GM12864 (cell line): ENCODE measurements at places on chromosomes 7 and 10.

DNA sequence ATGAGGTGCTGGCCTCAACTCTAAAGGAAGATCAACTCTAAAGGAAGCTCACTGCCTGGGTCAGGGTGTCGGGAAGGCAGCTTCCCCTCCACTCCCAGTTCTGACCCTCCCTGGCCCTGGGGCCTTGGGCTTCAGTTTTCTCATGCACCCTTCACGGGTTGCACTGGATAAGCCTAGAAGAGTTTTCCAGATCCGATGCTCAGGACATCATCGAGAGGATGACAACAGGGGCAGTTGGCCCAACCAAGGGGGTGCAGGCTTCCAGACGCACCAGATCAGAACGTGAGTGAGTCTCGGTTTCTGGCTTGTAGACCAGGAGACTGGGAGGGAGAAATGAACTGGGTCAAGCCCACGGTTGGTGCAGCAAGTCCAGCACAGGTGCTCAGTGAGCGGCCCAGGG is 34.2 kb upstream of the CHST15 start:
- DNase-seq: no peak

GRCh38 chr10:97573021-97573420 is 442 bp downstream of the ANKRD2 start:
- no peak for DNase-seq

DNA sequence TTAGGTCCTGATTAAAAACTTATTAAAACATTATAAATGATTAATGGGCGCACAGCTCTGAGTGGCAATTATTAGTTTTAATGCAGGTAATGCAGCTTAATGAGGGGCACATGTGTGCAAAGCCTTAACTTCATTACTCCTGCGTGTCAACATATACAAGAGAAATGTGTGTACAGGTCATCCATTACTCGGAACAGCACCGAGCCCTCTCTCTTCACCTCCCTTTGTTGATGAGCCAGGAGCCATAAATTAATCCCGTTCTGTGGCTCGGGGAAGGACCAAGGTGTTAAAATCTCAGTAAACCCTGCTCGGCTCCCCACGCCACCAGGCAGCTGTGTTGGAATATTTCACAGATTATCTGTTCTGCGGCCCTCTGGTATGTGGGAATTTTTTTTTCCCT is 77.8 kb downstream of the EBF3 start:
- no peak for DNase-seq

GRCh38 chr7:100545360-100546128 is 6.5 kb downstream of the AGFG2 start:
- DNase-seq: peak; percentile 77

GRCh38 chr10:17009212-17009700 is 120.4 kb downstream of the CUBN start:
- DNase-seq: no peak

- no peak for DNase-seq
These were observed 557 bp upstream of the LSM8 start for GRCh38 chr7:118183428-118183785.

- DNase-seq: no peak
These were observed 6.9 kb downstream of the SMC3 start for GRCh38 chr10:110574420-110574819.

DNA sequence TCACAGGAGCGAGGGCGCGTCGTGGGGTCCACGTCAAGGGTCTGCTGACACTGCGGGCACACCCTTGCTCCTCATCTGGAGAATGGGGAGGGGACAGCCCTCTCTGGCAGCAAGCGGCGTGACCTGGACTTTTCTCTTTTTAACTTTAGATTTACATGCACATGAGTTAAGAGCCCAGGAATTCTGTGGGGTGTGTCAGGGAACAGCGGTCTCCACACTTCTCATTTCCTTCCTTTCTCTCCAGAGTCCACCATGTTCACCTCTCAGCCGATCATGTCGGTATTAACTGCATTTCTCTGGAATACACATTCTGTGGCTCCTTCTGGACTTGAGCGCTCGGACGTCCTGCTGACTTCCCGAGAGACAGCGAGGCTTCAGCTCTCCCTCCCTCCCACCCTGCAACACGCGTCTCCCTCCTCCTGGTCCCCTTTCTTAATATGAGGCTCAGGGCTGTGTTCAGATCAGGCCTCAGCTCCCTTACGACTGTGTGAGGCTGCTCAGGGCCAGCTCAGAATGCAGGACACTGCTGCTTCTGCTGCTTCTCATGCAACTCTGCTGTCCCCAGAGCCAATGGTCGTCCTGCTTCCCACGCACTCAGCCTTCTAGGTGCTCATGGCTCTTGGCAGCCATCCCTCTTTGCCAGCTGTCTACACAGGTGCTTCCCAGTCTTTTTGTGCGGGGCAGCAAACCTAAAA is 261.3 kb downstream of the ELFN1 start:
- no peak for DNase-seq

DNA sequence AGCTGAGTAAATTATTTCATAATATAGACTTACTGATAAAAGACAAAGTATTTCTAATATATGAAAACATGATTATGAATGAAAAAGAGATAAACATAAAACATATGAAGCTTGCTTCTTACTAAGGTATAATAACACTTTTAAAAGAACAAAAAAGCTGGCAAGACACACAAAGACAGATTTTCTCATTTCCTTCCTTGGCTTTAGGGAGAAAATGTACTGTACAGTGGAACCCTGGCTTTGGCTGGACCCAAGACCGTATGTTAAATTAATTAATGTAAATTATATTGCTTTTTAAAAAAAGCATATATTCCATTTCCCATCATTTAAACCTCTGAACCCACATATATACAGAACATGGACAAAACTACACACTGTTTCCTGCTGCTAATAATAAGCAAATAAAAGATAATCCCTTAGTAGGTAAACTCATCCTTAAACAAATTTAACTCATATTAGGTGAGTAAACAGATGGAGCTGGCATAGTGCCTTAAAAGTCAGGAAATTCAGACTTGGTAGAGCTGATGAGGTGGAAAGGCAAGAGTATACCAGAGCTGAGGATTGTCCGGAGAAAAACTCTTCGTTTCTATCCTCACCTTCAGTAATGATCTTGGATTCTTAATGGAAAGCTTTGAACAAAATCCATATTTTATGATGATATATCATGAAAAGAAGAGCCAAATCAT is 1016.4 kb upstream of the KCND2 start:
- no peak for DNase-seq

GRCh38 chr10:11401264-11402235 is 209.9 kb downstream of the USP6NL start:
- no peak for DNase-seq

DNA sequence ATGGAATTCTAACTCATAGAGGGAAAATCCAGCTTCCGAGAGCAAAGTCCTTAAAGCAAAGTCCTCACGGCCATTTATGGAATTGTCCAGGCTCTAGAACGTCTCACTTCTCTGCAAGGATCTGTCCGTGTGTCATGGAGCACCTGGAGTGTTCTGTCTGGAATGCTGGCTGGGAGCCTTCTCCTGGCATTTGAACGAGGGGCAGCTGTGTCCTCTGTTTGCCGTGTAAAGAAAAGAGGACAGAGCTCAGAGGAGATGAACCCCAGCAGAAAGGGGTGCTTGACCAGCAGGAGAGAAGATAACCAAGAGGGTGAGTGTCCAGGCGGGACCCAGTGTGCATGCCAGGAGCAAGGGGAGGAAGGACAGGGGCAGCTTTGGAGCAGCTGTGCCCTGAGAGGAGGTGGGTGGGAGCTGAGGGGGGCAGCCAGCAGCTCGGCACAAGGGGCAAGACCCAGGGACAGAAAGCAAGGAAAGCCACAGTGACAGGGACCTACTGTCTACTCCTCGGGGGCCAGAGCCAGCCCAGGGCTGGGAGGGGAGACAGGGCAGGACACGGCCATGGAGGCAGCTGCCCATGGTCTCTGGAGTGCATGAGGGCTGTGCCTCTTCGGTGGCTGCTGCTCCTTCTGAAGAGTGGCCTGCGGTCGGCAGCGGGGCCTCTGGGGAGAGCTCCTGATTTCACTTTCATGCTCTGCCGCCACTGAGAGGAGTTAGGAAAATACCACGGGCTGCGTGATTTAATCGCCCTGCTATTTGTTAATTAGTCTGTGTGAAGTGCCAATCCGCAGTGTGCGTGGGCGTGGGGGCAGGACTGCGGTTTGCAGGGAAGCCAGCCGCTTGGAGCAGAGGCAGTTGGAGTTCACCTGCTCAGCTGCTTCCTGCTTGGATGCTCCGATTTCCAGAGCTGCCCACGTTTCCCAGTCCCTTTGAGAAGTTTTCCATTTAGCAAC is 149.3 kb upstream of the SHH start:
- no peak for DNase-seq

DNA sequence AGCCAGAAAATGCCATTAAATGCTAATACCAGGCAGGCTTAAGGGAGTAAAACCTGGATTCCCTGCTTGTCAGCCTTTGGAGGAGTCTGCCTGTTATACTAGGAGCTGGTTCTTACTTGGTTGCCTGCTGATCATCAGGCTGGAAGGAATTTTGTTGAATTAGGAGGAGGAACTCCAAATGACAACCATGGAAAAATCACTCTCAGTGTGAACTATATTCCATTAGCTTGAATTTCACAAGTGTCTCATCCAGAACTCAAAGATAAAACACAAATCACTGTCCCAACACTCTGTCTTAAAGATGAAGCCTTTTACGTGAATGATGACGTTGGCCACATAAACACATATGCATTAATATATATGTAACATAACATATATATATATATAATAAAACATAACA is 238.9 kb upstream of the PLXDC2 start:
- DNase-seq: no peak

GRCh38 chr7:129144834-129145668 is 544 bp downstream of the TSPAN33 start:
- DNase-seq: no peak

- DNase-seq: no peak
These were observed 133.9 kb downstream of the COBL start for GRCh38 chr7:51182636-51183166.

- DNase-seq: no peak
These were observed 16.5 kb downstream of the SYPL1 start for GRCh38 chr7:106095634-106096033.

GRCh38 chr10:73756183-73756582 is 12.0 kb downstream of the SEC24C start:
- no peak for DNase-seq

- no peak for DNase-seq
These were observed 4.9 kb upstream of the PNLIP start for GRCh38 chr10:116540814-116541213.

DNA sequence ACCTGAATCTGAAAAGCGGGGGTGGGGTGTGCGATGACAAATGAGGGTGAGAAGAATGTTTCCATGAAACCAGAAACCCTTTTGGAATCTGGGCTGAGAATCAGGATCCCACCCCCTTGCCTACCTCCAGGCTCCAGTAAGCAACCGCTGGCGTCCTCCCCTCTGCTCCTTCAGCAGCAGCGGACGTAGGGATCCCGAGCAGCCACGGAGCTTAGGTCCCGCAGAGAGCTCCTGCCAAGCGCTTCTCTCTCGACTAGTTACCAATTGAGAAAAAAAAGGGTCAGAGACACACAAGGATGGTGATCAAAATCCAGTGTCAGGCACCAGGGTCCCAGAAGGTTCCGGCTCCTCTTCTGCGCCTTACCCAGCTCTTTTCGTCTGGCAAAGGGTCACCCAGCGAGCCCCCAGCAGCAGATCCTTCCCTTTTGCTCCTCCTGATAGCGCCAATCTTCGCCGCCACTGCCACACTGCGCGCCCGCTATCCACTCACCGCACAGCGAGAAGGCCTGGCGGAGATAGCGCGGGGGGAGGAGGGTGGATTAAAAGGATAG is 733.5 kb downstream of the ZWINT start:
- no peak for DNase-seq

GRCh38 chr10:85284778-85285770 is 956.7 kb downstream of the CCSER2 start:
- DNase-seq: no peak

GRCh38 chr7:82172017-82172416 is 271.6 kb downstream of the CACNA2D1 start:
- no peak for DNase-seq

- DNase-seq: no peak
These were observed 15.6 kb upstream of the FXYD4 start for GRCh38 chr10:43355749-43356371.

- peak; percentile 2 for DNase-seq
These were observed 153.3 kb downstream of the STK31 start for GRCh38 chr7:23863209-23863787.

- no peak for DNase-seq
These were observed 695.5 kb downstream of the GRM8 start for GRCh38 chr7:126557271-126557670.

GRCh38 chr7:143047326-143047725 is 4.8 kb upstream of the OR6V1 start:
- no peak for DNase-seq

- DNase-seq: no peak
These were observed 97.6 kb downstream of the KIAA1217 start for GRCh38 chr10:24306507-24306875.

- DNase-seq: no peak
These were observed 44.1 kb upstream of the ADO start for GRCh38 chr10:62760401-62760800.

- no peak for DNase-seq
These were observed 503.2 kb downstream of the NRG3 start for GRCh38 chr10:82378146-82378545.

DNA sequence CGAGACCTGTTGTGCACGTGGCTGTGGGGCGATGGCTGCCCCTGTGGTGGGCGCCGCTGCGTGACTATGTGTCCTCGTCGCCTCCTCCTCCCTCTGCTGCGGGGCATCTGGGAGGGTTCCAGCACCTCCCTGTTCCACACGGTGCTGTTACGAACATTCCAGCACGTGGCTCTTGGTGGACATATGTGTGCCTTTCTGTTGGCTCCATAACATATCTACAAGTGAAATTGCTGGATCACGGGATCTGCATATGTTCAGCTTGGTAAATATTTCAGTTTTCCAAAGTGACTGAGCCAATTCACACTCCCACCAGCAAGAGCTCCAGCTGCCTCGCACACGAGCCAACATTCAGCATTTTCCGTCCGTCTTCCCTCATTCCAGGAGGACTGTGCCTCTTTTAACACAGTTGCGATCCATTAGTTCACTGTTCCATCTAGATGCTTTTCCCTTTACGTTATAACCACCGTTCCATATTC is 25.1 kb downstream of the SNX8 start:
- no peak for DNase-seq

DNA sequence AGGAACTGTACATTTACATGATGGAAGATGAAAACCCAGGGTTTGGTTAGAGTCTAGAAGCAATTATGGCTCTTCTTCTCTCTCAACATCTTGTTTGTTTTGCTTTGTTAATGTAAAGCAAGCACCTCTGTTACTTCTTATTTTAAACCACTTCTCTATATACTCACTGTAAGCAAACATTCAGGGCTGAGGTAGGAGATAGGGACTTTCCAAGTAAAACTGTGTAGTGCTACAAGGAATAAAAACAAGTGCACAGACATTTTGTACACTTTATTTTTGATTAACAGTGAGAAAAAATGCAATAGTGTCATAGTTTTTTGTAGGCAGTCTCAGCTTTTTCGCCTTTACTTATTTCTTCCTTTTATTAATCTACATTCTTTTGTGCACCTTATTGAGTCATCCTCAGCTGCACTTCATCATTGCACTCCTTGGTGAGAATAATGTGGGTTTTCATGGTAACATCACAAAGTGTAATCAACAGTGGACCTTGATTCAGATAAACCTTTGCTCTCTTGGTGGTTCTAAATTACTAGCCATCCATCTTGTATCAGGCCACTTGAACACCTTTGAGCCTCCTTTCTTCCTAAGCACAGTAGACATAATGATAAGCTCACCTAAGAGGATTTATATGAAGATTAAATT is 52.9 kb downstream of the ELMO1 start:
- no peak for DNase-seq

- no peak for DNase-seq
These were observed 192.1 kb downstream of the EBF3 start for GRCh38 chr10:129771991-129772431.
